Spleen (tissue), 13 donors: ENCODE measurements at places on chromosomes 5 and 9. TPM values are rescaled to one million over a fixed set of nuclear protein-coding genes. Genes with fewer than 3 reads are reported as not detected.

DNA sequence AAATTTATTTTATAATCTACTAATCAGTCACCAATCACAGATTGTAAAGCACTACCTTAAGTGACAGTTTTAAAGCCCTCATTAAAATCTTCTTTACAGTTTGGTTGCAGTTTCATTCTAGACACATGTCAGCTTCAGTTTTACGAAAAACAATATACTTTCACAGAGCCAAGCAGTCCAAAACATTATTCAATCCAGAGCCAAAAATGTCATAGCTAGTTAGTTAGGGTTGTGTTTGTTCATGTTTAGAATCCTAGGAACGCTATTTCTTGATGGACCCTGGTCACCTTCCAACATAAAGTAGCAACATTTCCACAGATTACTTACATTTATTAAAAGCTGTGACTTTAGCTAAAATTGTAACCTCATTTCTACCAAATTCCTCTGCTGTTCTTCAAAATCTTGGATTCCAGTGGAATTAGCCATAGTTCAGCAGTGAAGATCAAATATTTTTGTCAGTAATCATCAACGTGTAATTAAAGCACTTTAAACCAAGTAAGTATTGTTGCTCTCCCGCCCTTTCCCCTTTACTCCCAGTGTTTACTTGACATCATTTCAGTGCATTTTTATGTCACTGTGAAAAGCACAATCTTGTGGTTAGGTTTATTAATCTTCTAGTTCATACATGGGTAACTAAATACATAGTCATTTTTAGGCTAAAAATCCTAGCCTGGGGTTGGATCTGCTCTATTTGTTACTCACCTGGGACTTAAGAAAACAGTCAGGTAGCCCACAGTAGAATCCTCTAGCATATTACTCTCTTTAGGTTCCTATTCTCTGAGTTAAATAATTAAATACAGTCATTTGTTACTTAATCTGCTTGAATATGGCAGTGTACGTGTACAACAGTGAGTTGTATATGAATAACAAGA lies 74.3 kb downstream of the NIPBL start:
- DNase-seq = no peak

CBY3 gene
- total RNA-seq = 1.6 TPM

DNA sequence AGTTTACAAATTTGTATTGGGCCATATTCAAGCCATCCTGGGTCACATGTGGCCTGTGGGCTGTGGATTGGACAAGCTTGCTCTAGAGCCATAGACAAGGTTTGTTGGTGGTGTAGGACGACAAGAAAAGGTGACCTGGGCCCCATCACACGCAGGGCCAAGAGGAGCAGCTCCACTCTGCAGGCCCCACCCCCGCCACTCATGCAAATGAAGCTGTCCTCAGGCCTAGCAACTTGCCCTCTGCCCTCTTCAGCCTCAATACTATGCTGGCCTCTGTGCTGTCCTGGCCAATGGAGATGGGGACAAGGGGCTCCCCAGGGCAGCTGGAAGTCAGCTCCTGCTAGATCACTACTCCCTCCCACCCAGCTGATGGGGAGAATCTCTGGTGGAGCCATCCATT lies 55.2 kb upstream of the TMEM252 start:
- DNase-seq = no peak

GRCh38 chr5:181088289-181088688 lies 42.7 kb downstream of the OR2V1 start:
- no peak for DNase-seq
